Astrocyte (in vitro differentiated cells and primary cell): ENCODE measurements at places on chromosomes 7 and 10.
A peak's percentile ranks its signal among the peaks of the same experiment; 100 is the strongest.

DNA sequence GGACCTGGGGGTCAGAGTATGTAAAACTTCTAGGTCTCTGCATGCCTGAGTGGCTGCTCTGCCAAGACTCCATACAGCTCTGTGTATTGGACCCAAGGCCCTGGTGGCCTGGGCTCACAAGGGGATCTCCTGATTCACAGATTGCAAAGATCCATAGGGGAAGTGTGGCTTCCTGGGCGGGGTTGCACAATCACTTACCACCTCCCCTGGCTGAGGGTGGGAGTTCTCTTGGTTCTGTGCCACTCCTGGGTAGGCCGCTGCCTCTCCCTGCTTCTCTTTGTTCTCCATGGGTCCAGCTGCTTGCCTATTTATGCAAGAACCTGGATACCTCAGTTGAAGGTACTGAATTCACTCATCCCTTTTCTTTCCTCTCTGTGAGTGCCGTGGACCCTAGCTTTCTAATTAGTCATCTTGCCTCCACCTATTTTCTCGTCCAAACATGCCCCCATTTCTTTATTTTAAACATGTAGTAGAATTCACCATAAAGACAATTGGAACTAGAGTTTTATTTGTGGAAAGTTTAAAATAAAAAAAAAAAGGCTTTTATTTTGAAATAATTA is 18.5 kb upstream of the AGR3 start:
- DNase-seq, result no peak

- peak; percentile 69 for DNase-seq
Observed at GRCh38 chr10:124092860-124093773, at the start of gene CHST15. Gene CHST15 (minus strand): TSS chr10:124093598. CDS start chr10:124046212, 47,386 bp downstream.

- DNase-seq, result no peak
Observed at GRCh38 chr10:67385089-67385488, 310.9 kb downstream of the CTNNA3 start.

- DNase-seq, result no peak
Observed at GRCh38 chr7:108307595-108307994, 148.6 kb downstream of the NRCAM start.

- peak; percentile 25 for DNase-seq
Observed at GRCh38 chr7:31443457-31443856, 70.4 kb upstream of the ITPRID1 start.

DNA sequence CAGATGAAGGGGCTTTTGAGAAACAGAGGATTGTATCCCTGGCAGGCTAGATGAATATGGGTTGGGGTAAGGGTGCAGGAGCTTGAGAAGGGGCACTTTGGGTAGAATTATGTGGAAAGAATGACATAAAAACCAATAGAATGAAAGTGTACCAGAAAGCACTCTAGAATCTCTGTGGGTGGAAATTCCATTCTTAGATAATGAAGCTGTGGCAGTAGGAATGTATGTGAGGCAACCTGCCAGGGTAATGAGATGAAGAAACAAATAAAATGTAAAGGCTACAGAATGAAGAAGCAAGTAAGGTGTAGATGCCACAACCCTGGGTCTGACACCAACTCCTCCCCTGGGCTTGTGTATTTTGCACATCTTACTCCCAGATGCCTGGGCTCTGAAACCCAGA is 16.8 kb downstream of the NOBOX start:
- peak; percentile 82 for DNase-seq

DNA sequence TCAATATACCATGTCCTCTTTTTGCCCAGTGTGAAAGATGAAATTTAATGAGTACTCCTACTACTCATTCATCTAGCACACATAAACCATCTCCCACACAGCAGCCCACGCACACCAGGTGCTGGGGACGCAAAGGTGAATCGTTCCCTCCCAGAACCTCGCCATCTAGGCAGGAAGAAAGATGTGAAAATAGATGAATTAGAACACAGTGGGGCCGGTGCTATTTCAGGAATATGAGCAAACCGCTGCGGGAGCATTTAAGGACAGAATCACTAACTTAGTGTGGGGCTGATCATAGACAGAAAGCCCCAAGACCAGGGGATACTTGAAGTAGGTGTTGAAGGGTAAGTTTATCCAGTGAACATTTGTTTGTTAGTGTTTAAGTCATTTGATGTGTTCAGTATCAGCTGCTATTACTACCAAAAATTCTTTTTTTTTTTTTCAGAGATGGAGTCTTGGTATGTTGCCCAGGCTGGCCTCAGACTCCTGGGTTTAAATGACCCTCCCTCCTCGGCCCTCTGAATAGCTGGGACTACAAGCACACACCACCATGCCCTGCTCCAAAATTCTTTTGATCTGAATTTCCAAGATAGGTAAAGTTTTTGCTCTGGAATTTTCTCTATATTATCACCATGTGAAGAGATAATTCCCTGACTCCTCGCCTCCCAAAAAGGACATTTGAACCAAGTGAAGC is 48.8 kb downstream of the CPXM2 start:
- no peak for DNase-seq
